ENCODE measurements at places on chromosomes 7 and 10.

DNA sequence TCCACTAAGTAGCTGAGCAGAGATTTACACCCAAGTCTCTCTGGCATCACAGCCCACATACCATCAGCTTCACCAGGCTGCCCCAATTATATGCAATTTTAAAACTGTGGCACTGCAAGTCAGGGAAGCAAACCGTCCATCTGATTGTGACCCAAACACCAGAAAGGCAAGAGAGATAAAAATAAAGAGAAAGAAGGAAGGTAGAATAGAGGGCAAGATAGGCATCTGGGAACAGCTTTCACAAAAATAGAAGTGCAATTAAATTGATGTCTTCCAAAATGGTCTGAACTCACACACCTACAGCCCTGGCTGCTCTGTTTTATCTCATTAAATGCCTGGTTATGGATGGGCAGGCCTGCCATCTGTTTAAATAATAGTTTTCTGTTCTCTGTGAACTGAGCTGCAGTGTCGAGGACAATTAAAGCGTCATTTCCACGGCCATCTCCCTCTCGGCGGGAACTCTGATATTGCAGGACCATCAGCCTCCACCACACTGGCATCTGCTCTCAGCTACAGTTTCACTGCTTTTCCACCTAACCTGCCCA is 509.1 kb downstream of the INHBA start:
- DNase-seq, result no peak

DNA sequence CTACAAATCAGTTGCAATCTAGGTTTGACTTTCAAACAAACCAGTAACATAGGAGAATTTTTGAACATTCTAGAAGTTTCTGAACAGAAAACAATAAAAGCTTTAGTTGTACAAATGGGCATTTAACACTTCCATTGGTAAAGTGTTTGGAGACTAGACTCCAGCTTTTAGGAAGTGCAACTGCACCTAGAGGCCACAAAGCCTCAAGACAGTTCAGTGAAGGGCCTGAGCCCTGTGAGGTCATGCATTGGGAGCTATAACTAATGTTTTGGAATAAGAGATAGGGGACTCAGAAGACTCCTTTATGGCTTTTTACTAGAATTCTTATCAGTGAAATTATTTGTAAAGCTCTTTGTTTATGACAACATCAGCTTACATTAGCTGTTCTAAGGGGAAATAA is 3.0 kb upstream of the EPHB6 start:
- no peak for DNase-seq

DNA sequence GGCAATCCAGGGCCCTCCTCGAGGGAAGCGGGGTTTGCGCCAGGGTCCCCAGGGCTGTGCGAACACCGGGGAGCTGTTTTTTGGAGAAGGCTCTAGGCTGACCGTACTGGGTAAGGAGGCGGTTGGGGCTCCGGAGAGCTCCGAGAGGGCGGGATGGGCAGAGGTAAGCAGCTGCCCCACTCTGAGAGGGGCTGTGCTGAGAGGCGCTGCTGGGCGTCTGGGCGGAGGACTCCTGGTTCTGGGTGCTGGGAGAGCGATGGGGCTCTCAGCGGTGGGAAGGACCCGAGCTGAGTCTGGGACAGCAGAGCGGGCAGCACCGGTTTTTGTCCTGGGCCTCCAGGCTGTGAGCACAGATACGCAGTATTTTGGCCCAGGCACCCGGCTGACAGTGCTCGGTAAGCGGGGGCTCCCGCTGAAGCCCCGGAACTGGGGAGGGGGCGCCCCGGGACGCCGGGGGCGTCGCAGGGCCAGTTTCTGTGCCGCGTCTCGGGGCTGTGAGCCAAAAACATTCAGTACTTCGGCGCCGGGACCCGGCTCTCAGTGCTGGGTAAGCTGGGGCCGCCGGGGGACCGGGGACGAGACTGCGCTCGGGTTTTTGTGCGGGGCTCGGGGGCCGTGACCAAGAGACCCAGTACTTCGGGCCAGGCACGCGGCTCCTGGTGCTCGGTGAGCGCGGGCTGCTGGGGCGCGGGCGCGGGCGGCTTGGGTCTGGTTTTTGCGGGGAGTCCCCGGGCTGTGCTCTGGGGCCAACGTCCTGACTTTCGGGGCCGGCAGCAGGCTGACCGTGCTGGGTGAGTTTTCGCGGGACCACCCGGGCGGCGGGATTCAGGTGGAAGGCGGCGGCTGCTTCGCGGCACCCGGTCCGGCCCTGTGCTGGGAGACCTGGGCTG is 26.0 kb downstream of the PRSS2 start:
- no peak for DNase-seq

GRCh38 chr7:105565190-105565589 is 16.1 kb downstream of the EFCAB10 start:
- no peak for DNase-seq

DNA sequence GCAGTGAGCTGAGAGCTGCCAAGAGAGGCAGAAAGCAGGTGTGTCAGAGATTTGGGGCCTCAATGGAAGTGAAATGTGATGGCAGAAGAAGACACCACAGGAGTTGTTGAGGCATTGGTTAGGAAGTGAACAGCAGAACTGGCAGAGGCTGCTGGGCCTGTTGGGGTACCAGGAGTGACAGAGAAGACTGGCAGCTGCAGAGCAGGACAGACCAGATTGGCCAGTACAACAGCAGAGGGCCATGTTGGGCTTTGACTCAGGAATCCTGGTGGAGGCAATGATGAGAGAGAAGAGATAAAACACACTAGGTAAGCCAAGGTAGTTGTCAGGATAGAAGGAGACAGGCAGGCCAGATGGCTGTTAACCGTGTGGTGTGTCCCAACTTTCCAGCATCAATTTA is 19.9 kb upstream of the HERPUD2 start:
- no peak for DNase-seq

DNA sequence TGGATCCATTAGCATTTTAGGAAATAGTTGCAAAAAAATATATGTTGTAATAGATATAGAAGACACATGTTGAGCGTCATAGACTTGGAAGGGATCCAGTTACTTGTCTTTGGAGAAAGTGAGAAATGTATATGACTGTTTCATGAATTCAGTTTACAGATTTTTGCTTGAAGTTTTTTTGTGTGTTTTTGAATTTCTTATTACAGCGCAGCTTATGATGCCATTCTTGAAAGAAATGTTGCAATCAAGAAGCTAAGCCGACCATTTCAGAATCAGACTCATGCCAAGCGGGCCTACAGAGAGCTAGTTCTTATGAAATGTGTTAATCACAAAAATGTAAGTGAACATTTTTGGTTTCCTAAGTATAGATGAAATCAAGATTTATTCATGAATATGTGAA is 98.2 kb downstream of the MAPK8 start:
- DNase-seq, result no peak

DNA sequence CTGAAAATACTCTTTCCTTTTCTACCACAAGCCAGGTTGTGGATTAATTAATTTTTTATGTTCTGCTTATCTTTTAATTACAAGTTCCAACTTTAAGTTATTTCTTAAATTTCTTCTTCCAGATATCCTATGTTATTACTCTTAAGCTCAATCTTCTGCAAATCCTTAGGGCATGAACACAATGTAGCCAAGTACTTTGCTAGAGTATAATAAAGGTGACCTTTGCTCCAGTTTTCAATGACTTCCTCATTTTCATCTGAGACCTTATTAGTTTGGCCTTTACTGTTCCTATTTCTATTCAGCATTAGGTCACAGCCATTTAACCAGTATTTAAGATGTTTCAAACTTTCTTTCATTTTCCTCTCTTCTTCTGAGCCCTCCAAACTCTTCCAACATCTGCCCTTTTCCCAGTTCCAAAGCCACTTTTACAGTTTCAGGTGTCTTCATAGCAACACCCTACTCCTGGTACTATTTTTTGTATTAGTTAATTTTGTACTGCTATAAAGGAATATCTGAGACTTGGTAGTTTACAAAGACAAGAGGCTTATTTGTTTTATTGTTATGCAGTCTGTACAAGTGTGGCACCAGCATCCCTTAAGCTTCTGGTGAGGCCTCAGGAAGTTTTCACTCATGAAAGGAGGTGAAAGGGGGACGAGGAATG is 886.2 kb upstream of the GHITM start:
- no peak for DNase-seq

- no peak for DNase-seq
Observed at GRCh38 chr7:148828965-148829364, 55.1 kb downstream of the EZH2 start.

- no peak for DNase-seq
Observed at GRCh38 chr7:148058092-148058491, 532.5 kb upstream of the C7orf33 start.

DNA sequence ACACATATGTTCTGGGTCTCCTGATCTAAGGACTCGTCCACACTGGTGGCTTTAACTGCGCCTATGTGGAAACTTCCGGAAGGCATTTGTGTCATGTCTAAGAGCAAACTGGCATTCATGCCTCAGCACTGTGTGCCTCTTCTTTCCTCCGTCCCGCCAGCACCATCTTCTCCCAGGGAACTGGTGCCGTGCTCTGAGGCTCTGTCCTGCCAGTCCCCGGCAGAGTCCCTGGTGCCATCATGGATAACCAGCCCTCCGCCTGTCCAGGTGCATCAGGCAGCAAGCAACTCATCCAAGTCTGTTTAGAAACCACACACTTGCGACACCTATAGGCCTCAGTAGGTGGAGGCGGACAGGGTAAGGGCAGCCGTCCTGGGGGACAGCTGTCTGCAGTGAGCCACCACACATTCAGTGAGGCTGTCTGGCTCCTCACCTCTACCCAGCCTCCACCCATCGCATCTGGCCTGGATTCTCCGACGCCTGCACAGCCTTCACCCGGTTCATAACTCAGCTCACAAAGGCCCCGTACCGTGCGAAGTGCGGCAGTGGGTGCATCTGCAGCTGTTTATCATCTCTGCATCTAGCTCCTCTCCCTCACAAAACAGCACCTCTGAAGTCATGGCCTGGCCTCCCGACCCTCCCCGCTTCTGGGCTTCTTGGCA is 162.7 kb downstream of the DIP2C start:
- DNase-seq, result no peak

- DNase-seq, result no peak
Observed at GRCh38 chr10:47154762-47155161, 145.2 kb upstream of the GDF10 start.

DNA sequence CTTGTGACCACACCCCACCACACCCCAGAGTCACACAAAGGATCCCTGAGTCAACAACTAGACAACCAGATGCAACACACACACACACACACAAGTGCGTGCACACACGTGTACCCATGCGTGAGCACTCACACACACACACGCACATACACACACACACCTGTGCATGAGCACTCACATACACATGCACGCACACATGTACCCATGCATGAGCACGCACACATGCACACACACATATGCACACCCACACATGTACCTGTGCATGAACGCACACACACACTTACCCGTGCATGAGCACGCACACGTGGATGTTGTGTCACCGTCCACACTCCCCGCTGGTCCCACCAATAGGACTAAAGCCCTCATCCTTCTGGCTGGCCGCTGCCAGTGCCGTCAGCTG is 60.4 kb downstream of the HTR5A start:
- DNase-seq, result no peak

DNA sequence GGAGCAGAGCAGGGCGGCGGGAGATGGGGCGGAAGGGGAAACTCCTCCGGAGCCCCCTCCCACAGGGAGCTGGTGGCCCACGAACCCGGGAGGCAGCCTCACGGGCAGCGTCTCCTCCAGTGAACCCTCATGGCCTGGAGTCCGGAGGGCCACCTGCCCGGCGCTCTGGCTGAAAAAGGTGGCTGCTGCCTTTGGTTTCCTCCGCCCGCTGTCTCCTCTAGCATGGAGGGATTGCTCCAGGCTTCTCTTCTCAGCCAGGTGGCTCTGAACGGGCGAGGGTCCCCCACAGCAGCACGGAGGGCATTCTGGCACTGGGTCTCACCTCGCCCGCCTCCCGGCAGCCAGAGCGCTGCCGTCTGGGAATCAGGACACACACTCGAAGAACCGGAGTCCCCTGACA is 177.3 kb upstream of the PFKP start:
- DNase-seq, result no peak

- no peak for DNase-seq
Observed at GRCh38 chr10:17386616-17387075, 67.7 kb downstream of the ST8SIA6 start.

GRCh38 chr7:12866207-12866606 is 178.8 kb downstream of the ARL4A start:
- no peak for DNase-seq

DNA sequence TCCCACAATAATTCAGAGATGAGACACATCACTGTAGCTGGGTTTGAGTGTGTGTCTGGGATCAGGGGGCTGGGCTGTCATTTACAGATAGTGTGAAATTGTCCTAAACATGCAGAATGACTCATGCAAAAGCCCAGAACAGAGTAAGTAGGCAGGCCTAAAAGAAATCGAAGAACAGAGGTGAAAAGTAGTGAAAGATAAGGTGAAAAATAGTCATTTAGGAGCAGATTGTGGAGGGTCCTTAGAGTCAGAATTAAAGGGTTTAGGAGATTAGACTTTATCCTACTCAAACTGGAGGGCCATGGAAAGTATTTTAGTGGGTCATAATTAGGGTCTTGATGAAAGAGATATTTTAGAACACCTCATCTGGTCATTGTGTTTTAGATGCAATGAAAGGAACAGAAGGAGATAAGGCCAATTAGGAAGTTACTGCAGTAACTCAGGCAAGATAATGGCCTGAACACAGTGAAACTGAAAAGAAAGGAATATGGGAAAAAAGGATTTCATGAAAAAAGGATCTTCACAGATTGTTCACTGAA is 58.3 kb upstream of the NEBL start:
- DNase-seq, result no peak

GRCh38 chr7:85185424-85186082 is 1.3 kb downstream of the SEMA3D start:
- DNase-seq, result no peak

GRCh38 chr10:91164520-91165065 is 55.9 kb upstream of the PCGF5 start:
- DNase-seq, result no peak

GRCh38 chr10:47054974-47055373 is 143.7 kb downstream of the PTPN20 start:
- no peak for DNase-seq

GRCh38 chr10:71717551-71717951 is 2.0 kb downstream of the C10orf105 start:
- no peak for DNase-seq

- no peak for DNase-seq
Observed at GRCh38 chr10:128873411-128874054, 593.5 kb upstream of the MGMT start.

DNA sequence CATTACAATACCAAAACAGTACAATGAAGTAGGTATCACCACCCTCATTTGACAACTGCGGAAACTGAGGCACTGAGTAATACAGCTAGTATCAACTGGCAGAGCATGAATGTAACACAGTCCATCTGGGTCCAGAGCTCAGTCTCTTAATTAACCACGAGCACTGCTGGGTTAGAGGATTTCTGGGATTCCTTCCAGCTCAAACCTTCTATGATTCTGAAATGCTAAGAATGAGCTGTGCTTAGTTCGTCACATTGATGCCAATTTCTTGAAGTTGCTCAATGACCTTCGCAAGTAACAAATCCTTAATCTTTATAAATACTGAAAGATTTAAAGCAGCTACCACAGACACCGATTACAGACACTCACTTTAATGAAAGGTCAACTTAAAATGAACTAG is 62.5 kb downstream of the SGMS1 start:
- no peak for DNase-seq
